ENCODE measurements at places on chromosomes 6 and 20.

DNA sequence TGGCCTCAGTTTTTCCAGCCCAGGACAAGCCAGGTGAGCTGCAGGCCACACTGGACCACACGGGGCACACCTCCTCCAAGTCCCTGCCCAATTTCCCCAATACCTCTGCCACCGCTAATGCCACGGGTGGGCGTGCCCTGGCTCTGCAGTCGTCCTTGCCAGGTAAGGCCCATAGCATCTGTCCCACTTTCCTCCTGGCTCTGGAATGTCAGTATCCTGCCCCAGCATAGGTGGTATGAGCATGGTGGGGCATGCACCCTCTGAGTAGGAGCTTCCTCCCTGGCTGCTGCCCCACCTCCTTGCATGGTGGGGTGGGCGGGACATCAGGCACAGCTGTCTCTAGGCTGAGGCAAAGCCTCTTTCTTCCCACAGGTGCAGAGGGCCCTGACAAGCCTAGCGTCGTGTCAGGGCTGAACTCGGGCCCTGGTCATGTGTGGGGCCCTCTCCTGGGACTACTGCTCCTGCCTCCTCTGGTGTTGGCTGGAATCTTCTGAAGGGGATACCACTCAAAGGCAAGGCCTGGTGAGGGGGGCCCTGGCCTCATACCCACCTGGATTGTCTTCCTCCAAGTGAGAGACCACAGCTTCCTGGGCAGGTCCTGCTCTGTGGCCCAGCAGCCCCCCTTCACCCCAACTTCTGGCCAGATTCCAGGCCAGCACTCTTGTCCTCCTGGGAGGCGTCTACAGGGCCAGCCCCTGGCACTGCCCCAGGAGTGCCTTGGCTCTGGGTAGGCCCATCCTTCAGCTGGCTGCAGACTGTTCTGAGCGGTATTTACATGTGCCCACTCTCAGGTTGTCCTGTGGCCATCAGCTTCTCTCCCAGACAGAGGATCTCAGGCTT lies 9.1 kb downstream of the PI16 start:
- H3K27me3 ChIP-seq: no peaks in the 10 kb centered on the region
- H3K36me3 ChIP-seq: peaks cover 21% of the 10 kb centered on the region
- no peak overlapping the region for H3K27ac ChIP-seq
- no peak overlapping the region for H3K4me3 ChIP-seq

DNA sequence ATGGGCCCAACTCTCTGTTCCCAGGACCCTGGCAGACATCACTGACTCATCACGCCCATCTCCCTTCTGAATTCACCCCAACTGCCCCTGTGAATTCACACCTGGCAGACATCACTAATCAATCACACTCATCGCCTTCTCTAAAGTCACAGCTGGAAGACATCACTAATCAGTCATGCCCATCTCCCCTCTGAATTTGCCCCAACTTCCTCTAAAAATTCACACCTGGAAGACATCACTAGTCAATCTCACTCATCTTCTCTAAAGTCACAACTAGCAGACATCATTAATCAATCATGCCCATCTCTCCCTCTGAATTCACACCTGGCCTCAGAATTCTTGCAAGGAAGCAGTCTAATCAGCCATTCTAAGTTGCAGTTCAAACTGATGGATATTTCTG lies 111.1 kb downstream of the FOXA2 start:
- no peak overlapping the region for H3K27ac ChIP-seq
- H3K4me1 ChIP-seq: peaks cover 8% of the 10 kb centered on the region
- no peaks in the 10 kb centered on the region for H3K36me3 ChIP-seq
- H3K27me3 ChIP-seq: peaks cover 36% of the 10 kb centered on the region
- H3K4me3 ChIP-seq: no peak overlapping the region

DNA sequence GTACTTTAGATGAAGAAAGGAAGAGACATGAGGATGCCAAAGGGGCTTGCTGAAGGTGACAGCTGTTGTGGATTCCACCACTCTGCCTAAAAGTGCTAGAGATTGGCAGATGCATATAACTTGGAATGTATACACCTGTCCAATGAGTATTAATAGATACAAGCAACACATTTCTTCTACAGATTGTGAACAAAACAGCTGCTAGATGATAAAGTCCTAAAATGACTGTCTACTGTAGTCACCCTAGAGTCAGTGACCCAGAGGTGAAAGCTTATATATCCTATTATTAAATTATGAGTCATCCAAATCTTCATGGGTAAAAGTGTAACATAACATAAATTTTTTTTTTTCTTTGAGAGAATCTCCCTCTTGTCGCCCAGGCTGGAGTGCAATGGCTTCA lies 5.2 kb downstream of the RNF217 start:
- no peaks in the 10 kb centered on the region for H3K27me3 ChIP-seq
- no peak overlapping the region for H3K4me3 ChIP-seq
- H3K36me3 ChIP-seq: peaks cover 14% of the 10 kb centered on the region
- DNase-seq: no peak
- peaks cover 36% of the 10 kb centered on the region for H3K4me1 ChIP-seq
- H3K27ac ChIP-seq: no peak overlapping the region

DNA sequence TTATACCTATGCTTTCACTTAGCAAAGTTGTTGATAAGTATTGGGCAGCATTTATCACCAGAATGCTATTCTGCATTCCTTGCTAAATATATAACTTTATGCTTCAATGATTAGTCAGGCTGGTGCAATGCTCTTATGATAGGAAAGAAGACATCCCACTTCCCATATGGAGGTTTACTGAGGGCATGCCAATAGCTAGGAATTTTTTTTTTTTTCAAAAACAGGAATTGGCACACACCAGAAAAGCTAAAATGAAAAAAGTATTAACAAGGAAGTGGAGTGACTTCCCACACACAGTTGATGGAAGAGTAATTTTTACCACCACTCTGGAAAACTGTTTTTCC lies 90.8 kb downstream of the FRK start:
- no peaks in the 10 kb centered on the region for H3K4me1 ChIP-seq
- no peaks in the 10 kb centered on the region for H3K27me3 ChIP-seq
- no peak overlapping the region for H3K4me3 ChIP-seq
- H3K27ac ChIP-seq: no peak overlapping the region

Measured in mesothelial cell of epicardium (in vitro differentiated cells).